ENCODE measurements at places on chromosomes 11 and 22. TPM values are rescaled to one million over a fixed set of nuclear protein-coding genes. Genes with fewer than 3 reads are reported as not detected.

DNA sequence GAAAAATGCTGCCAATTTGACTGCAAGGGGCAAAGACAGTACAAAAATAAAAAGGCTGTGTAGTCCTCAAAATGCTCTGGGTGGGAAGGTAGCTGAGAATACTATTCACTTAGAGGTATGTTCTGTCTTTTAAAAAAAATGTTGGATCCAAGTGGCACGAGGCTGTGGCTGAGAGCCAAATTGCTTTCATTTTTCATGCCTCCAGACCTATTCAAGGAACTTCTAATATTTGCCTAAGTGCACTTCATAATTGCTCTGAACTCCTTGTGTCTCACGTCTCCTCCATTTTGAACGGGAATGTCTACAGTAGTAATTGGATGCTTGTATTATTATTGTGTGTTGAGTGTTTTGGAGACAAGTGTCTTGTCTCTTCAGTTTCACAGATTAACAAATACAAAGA is 19.1 kb upstream of the SLC22A25 start:
- no peak for DNase-seq

GRCh38 chr11:2523821-2524391 is 79.1 kb downstream of the KCNQ1 start:
- DNase-seq, result no peak

GRCh38 chr11:34212566-34212965 is 107.1 kb downstream of the NAT10 start:
- no peak for DNase-seq

DNA sequence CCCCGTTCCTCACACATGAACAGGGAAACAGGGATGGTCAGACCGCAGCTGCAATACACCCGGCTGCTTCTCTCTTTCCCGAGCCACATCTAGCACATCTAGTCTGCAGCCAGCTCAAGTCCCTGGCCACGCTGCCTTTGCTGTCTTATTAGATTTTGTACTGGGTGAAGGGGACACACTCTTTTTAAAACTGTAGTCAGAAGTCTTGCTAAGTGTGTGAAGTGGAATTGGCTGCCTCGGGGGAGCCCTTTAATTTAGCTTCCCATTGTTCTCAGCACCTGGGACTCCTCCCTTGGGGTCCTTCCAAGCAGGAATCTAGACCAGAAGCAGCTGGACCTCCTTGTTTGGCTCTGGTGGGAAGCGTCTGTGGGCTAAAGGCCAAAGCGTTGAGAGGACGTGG is 420.0 kb downstream of the CTTN start:
- DNase-seq, result no peak

- no peak for DNase-seq
These were observed 10.7 kb downstream of the IL2RB start for GRCh38 chr22:37138849-37139561.

DNA sequence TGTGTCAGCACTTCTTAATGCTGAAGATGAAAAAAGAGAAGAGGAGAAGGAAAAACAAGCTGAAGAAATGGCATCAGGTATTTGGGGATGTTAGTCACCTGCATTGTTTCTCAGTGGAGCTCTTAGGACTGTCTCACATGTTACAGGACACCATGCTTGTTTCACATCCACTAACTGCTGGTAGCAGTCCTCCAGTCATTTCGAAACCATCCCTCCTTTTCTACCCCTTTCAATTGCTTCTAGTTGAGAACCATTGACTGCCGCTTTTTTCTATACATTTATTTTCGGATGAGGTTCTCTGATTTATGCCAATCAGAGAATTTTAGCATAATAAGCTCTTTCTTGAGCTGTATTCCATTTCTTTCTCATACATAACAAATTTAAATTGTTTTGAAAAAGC is 21.5 kb downstream of the BIRC2 start:
- peak; percentile 12 for DNase-seq

- peak; percentile 33 for DNase-seq
These were observed 388 bp downstream of the TMEM121B start for GRCh38 chr22:17120711-17121232.

The APOC3 gene
- not detected for total RNA-seq

GRCh38 chr11:2318707-2319106 is 16.9 kb downstream of the TSPAN32 start:
- no peak for DNase-seq

- DNase-seq, result no peak
These were observed 16.1 kb downstream of the MICALL1 start for GRCh38 chr22:37922191-37922590.

DNA sequence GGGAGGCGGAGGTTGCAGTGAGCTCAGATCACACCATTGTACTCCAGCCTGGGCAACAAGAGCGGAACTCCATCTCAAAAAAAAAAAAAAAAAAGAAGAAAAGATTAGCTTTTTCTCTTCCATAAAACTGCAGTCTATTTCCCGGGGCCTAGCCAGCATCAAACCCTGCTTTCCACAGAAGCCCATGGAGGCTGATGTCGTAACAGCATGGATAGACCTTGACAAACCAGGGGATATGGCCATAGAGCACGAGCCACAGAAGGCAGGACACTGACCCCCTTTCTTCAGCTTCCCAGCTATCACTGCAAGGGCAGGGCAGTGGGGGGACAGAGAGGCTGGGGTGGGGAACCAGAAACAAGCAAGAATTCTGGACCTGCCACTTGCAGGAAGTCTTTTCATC is 21.5 kb downstream of the HPS4 start:
- DNase-seq, result no peak

DNA sequence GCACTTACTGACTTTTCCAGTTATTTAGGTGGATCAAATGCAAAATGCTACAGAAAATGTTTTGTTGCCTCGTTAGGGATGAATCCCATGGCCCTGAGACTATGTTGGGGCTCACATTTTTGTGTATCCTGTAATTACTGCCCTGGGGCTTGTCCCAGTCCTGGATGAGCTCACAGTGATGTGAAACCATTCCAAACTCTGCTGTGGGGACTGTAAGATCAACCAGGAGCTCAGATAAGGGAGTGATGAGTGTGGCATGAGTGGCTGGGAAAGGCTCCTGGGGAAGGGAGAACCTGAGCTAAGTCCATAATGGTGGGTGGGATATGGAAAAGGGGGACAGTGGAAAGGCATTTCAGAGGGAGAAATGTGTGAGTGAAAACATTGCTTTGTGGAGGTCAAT is 54.0 kb downstream of the SLC5A1 start:
- DNase-seq, result no peak

GRCh38 chr22:21797444-21798221 is 62.0 kb upstream of the YPEL1 start:
- no peak for DNase-seq

Measured in activated T-cell treated with anti-CD3 and anti-CD28 coated beads, Interleukin-2, amount 50 U/mL, for 72 hours (primary cell).